ENCODE measurements at places on chromosomes 4 and X.
A peak's percentile ranks its signal among the peaks of the same experiment; 100 is the strongest.

DNA sequence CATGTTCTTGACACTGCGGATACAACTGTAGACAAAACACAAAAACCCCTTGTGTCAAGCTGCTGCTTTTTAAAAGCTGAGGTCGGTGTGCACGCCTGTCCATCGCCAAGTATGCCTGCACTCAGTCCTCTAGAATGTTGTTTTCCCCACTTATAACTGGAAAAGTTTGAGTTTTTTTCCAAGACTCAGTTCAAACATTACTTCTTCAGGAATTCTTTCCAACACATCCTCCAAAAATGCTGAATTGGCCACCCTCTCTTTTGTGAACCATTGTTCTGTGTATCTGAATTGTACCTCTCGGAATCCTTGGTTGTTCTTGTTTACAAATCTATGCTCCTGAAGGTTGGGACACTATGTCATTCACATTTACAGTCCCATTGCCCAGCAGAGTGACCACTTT lies 94.6 kb downstream of the REELD1 start:
- no peak for DNase-seq

DNA sequence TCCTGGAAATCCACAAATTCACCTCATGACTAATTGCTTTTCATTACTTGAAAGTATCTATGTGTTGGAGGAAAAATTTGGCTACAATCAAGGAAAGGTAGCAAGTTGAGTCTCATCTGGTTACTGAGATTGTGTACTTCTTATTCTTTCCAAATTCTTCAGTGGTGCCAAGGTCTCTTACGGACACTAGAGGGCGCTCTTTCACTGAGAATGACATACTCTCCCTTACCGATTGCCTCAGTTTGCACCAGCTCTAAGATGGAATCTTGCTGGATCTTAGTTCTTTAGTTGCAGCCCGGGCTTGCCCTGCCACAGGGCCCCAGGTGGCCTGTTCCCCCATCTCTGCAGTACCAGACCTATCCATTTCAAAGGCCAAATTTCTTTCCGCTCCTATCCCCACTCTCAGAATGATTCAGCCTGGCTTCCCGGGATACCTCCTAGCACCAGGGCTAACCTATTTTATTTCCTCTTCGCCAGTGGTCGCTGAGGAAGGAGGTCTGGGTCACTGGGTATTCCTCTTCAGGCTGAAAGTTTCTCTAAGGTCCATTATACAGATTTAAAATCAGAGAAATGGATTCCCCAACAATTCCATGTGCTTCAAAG lies 24.6 kb upstream of the GPR50 start:
- DNase-seq = peak; percentile 54

GRCh38 chrX:10230222-10230621 lies 73.4 kb downstream of the CLCN4 start:
- no peak for DNase-seq

DNA sequence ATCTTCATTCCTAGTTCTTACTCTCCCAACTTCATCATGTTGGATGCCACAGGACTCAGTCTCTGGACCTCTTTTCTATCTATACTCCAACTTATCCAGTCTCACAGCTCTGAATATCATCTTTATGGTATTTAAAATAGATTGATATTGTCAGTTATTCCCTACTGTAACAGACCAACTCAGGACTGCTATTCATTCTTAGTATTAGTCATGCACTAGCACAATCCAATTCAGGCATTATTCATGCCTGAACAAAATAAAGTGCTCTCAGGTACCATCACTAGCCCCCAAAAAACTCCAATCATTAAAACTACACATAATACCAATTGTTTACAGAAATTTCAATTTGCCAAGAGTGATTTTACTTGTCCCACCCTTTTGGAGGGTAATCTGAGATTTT lies 37.7 kb downstream of the FRYL start:
- DNase-seq = peak; percentile 12

DNA sequence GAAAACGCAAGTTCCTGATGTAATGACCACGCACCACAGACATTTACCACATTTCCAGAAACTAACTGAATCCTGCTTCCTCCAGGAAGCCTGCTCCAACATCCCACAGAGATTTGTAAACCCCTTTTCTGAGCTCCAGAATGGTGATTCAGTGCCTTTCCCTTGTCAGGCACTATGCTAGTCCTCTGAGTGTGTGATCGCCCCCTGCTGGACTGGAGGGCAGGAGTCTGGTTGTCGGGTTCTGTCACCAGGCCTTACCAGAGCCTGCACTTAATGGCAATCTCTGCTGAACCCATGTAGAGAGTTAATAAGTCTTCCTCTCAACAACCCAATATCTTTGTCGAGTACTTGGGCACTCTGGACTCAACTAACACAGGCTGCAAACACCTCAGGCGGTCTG lies 14.5 kb upstream of the KDM5C start:
- no peak for DNase-seq

- DNase-seq = peak; percentile 29
These were observed 165.3 kb upstream of the RPS6KA3 start for GRCh38 chrX:20432048-20432447.

GRCh38 chr4:123444290-123444731 lies 47.7 kb downstream of the SPRY1 start:
- DNase-seq = peak; percentile 32

- peak; percentile 82 for DNase-seq
These were observed 186.9 kb downstream of the STK32B start for GRCh38 chr4:5238173-5238572.

DNA sequence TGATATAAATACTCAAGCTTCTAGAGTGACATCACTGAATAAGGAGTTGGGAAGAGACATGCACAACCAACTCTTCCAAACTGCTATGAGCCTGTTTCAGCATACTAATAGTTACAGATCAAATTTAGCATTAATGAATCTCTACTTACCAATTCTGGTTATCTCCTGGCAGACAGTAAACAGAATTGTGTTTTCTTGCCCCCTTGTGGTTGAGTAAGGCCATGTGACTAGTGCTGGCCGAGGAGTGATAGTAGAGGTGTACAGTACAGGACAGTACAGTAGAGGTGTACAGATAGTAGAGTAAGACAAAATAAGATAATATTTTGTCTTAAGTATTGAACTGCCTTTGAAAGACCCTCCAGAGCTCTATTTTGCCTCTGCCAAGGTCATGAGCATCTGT lies 681.4 kb downstream of the GABRG1 start:
- DNase-seq = no peak

DNA sequence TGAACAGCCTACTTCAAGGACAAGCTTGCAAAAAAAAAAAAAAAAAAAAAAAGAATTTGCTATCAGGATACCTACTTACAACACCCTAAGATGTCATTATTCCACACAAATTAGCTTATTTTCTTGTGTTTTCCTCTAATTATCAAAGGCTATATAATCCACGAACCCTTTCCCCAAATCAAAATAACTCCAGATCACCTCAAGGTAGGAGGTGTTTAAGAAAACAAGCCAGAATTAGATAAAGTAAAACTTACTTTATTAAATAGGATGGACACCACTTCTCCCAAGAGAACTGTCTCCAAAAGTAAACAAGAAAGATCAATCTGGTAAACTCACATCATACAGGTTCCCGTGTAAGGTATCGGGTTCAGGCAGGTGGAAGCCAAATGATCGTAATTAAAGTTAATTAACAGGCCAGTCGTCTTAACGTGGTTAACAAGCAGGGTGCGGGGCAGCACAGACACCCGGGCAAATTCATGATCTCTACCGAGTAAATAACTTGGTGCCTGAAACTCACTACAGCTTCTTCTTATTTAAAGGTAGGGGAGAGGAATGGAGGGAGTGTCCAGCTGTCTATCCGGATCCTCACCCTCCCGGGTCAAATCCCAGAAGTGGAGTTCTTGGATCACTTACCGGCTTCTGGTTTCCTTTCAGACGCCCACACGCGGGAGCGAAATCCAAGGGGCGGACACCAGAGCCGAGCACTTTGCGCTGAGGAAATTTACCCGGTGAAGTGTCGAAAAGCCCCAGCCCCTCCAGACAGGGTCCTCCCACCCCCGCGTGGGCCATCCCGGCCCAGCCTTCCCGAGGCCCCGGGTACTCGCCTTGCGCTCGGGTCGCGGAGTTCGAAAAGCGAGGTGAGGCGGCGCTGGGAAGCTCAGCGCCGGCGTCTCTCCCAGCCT lies 708 bp downstream of the ARAP2 start:
- DNase-seq = peak; percentile 28

GRCh38 chr4:104890598-104891275 lies 255.9 kb upstream of the TET2 start:
- DNase-seq = no peak

DNA sequence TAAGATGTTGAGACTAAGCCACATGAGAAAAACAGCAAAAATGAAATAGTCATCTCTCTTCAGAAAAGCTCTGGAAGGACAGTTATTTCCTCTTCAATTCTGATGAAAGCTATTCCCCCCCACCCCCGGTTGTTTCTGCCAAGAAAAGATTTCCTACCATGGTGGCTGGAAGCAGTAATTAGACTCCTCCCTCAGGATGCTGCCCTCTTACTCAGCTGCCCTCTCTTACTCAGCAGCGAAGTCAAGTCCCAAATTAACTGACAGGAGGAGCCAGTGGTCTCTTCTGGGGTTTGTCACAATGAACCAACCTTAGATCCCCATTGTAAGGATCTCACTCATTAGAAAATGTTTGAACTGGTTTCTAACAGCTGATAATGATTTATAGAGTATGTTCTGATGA lies 38.0 kb downstream of the GPM6B start:
- DNase-seq = peak; percentile 33

- DNase-seq = peak; percentile 56
These were observed 768 bp downstream of the MID2 start for GRCh38 chrX:107826238-107827029.

DNA sequence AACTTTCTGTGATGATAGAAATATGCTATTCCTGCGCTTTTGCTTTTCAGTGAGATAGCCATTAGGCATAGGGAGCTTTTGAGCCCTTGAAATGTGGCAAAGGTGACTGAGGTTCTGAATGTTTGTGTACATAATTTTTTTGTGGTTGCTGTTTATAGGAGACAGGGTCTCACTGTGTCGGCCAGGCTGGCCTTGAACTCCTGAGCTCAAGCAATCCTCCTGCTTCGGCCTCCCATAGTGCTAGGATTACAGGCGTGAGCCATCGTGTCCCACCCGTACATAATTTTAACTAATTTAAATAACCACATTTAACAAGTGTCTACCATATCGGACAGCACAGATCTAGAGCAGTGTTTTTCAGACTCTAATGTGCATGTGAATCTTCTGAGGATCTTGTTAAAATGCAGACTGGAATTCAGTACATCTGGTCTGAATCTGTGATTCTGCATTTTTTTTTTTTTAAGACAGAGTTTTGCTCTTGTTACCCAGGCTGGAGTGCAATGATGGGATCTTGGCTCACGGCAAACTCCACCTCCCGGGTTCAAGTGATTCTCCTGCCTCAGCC lies 45.3 kb downstream of the CASP6 start:
- peak; percentile 10 for DNase-seq

- peak; percentile 55 for DNase-seq
These were observed 32.2 kb upstream of the CCKAR start for GRCh38 chr4:26522478-26522877.

DNA sequence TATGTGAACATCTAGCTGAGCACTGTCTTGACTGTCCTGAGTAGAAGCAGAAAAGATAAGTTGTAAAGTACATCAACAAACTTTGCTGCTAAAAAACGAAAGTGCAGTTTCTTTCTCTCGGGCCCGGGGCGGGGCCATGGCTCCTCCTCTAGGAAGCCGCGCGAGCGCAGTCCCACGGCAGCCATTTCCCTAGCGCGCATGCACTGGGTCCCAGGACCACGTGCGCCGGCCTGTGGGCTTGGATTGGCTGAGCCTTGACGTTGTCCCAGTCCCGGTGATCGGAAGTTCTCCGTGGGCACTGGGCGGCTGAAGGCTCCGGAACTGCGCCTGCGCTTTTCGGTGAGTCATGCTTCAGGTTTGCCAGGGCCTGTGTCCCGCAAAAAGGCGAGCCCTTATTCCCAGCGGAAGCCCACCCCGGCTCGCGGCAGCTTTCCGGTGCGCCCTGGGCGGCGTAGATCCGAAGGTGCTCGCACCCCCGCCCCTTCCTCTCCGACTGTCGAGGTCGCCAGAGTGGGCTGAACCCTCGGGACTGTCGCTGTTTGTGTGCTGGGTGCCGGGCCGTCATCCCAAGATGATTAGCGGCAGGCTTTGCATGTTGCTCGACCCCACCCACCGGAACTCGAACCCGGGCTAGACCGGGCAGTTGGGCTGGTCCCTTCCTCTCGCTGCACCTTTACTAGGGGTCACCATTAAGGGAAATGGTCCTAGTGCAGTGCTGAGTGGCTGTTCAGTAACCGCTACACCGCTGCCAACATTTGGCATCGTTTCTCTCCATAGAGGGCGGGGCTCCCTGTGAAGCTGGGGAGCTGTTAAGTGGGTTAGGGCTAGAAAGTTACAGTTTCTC lies at the start of gene TCEANC:
TSS of gene TCEANC (plus strand) at position 292 of the 844 bp plus-strand sequence. CDS start 9,368 bp downstream, outside the sequence.
- peak; percentile 93 for DNase-seq

DNA sequence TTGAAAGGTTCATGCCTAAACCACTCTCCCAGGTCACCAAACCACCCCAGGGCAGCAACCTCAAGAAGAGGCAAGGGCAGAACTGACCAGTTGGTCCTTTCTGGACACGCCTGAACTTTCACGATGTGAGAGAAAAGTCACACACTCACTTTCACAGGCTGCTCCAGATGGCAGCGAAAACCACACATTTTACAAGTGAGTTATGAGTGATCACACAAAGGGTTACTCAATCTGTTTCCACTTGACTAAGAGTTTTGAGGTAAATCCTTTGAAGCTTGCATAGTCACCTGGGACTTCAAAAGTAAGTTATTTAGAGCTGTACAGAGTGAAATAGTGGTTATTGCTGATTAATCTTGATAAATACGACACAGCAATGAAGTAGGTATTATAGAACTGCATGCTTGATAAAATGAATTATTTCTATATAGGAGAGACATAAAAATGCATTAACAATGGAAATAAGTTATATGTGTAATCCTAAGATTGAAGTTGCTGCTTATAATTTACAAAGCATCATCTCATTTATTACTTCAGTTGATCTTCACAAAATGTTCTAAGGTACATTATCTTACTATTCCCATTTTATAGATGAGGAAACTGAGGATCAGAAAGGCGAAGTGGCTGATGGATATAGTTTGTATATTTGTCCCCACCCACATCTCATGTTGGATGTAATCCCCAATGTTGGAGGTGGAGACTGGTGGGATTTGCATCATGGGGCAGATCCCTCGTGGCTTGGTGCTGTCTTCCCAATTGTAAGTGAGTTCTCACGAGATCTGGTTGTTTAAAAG lies 103.0 kb upstream of the KLF3 start:
- DNase-seq = no peak

DNA sequence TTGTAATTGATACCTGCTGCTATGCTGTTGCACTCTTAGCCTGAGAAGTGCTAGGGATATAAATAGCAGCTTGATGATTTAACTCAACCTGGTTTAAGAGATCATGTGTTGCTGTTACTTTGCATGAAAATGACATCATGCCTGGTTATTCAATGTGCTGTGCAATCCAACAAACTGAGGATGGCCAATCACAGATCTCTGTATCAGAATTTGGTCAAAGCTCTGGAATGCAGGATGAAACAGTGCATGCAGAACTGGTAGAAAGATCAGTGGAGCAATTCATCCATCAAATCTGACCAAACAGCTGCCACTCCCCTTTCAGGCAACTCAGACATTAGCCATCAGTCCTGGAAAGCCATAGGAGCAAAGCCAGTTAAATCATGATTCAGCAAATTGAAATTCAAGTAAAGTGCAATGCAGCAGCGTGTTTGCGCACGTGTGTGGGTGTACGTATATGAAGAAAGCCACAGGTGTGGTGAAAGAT lies 160.3 kb upstream of the RASGEF1B start:
- peak; percentile 24 for DNase-seq

Measured in GM03348 (cell line).